ENCODE measurements at places on chromosomes 7 and 10.

DNA sequence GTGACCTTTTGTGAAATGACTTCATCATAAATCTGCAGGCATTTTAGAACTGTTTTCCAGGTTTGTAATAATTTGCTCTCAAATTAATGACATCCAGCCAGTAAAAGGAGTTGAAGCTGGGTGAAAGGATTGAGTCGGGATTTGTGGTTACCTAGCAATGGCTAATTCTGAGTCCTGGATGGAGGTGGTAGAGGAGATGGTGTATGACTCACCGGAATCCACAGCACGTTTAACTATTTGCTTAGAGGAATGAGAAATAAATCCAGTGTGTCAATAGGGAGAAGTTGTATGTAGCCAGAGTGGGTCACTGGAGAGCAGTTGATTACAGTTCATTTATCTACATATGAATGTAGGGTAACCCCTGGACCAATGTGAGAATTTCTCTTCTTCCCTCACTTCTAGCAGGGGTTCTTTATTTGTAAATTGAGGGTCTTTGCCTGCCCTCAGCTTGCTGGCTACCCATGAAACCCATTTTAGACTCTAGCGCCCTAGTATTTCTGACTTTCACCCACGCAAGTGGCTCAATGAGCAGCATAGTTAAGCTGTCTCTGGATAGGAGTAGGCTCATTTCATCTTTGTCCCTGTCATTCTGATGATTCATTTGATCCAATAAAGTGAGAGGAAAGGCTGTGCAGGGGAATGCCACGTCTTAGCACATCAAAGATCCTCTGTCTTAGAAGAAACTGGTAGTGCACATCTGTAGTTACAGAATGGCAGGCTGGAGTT lies 547.8 kb downstream of the SORCS3 start:
- DNase-seq = no peak

DNA sequence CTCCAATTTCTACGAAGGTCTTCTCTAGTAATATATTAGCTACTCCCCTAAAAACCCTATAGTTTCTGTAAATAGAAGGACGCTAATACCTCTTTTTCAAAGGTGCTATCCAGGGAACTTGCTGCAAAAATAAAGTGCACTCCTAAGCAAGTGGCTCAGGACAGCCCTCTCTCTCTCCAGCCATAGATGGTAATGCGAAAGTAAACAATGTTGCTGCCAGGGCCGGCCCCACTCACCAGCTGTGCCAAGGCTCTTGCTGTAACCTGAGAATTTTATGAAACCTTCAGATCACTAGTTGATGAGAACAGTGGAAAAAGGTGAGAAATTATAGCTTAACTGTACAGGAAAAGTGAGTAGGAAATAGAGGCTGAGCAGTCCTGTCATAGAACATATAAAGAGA lies 10.9 kb upstream of the TAS2R39 start:
- no peak for DNase-seq

GRCh38 chr7:121388950-121389349 lies 7.2 kb downstream of the FAM3C start:
- no peak for DNase-seq

- no peak for DNase-seq
Observed at GRCh38 chr10:129899276-129900130, 64.6 kb downstream of the EBF3 start.

- peak; percentile 19 for DNase-seq
Observed at GRCh38 chr10:131943021-131943814, 38.5 kb downstream of the BNIP3 start.

GRCh38 chr10:86293396-86293791 lies 73.2 kb downstream of the GRID1 start:
- DNase-seq = no peak

Measured in CD4-positive, alpha-beta T cell treated with Interleukin-4 for 1 hour (primary cell).